ENCODE measurements at places on chromosomes 3 and 15. TPM values are rescaled to one million over a fixed set of nuclear protein-coding genes. Genes with fewer than 3 reads are reported as not detected.

The CYP1A2 gene
- total RNA-seq = 9.9 TPM

The SNAPC5 gene
- 33.8 TPM for total RNA-seq

The SPTBN5 gene
- 2.0 TPM for total RNA-seq

- no peaks in the 10 kb centered on the region for H3K36me3 ChIP-seq
- no peak for DNase-seq
- H3K4me3 ChIP-seq = no peak overlapping the region
- H3K27me3 ChIP-seq = no peaks in the 10 kb centered on the region
- no peaks in the 10 kb centered on the region for H3K4me1 ChIP-seq
- H3K27ac ChIP-seq = no peak overlapping the region
Measured at GRCh38 chr3:38111201-38111600, 25.7 kb downstream of the ACAA1 start.

DNA sequence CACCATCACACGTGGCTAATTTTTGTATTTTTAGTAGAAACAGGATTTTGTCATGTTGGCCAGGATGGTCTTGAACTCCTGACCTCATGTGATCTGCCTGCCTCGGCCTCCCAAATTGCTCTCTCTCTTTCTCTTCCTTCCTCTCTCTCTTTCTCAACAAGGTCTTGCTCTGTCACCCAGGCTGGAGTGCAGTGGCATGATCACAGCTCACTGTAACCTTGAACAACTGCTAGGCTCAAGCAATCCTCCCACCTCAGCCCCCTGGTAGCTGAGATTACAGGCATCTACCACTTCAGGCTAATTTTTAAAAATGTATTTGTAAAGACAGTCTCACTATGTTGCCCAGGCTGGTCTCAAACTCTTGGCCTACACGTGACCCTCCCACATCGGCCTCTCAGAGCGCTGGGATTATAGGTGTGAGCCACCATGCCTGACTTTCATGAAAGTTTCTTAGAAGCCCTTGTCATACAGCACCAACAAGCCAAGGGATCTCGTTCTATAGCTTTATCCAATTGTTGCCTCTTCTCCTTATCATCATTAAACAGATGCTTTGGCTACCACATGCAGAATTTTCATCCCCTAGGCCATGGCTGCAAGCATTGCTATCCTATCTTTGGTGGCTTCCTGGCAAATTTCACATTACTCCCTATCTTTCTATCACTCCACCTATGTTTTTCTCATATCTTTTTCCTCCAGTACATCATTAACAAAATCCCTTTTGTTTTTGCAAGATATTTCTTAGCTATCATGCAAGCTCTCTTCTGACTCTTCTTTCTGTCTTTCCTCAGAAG lies 5.7 kb downstream of the CCDC32 start:
- H3K27ac ChIP-seq = no peak overlapping the region
- no peak overlapping the region for H3K4me3 ChIP-seq
- DNase-seq = no peak
- H3K27me3 ChIP-seq = no peaks in the 10 kb centered on the region
- H3K4me1 ChIP-seq = peaks cover under 1% of the 10 kb centered on the region

DNA sequence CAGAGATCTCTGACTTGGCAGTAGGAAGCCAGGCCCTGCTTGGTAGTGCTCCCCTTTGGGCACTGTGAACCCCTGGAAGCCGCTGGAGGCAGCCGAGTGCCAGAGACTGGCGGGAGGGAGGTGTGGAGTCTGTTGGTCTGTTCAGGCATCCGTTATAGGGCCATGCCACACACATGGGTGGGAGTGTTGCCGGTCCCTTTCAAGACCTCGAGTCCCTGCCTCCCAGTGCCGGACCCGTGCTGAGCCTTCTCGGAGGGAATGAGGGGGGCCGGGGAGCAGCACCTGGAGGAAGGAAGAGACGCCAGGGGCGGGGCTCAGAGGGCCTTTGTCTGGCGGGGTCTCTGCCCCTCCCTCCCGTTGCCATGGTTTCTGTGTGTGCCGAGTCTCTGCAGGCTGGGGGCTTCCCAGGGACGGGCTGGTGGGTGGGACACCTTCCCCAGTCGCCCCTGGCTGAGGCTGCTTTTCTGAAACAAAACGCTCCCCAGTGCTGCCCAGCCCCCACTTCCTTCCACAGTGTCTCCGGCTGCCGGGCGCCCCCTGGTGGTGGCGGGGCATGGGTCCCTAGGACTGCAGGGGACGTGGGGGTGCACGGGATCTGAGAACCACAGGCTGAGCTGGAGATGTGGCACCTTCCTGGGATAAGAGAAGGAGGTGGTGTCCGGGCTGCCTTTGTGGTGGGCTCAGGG lies 10.0 kb downstream of the GNAI2 start:
- H3K4me3 ChIP-seq = peak overlapping the region; percentile 18
- peak; percentile 94 for DNase-seq
- no peaks in the 10 kb centered on the region for H3K36me3 ChIP-seq
- H3K4me1 ChIP-seq = peaks cover 51% of the 10 kb centered on the region
- peak overlapping the region; percentile 79 for H3K27ac ChIP-seq
- no peaks in the 10 kb centered on the region for H3K27me3 ChIP-seq

DNA sequence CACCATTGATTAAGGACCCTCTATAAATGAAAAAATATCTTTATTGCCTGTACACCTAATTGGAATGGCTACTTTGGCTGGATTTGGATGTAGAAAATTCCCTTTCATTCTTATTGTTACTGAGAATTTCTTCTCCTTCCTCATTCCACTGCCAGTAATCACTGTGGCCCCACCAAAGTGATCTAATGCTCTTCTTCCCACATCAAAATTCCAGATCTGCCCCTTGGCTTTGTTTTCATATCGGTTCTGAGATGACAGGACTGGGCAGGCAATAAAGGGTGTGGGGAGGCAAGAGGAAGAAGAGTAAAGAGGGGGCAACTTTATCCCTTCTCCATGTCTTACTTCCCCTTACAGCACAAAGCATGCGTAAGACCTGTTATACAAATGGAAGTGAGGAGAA lies 2.1 kb downstream of the ANKUB1 start:
- H3K4me3 ChIP-seq = no peak overlapping the region
- no peak overlapping the region for H3K27ac ChIP-seq
- no peak for DNase-seq
- H3K4me1 ChIP-seq = no peaks in the 10 kb centered on the region
- no peaks in the 10 kb centered on the region for H3K36me3 ChIP-seq

DNA sequence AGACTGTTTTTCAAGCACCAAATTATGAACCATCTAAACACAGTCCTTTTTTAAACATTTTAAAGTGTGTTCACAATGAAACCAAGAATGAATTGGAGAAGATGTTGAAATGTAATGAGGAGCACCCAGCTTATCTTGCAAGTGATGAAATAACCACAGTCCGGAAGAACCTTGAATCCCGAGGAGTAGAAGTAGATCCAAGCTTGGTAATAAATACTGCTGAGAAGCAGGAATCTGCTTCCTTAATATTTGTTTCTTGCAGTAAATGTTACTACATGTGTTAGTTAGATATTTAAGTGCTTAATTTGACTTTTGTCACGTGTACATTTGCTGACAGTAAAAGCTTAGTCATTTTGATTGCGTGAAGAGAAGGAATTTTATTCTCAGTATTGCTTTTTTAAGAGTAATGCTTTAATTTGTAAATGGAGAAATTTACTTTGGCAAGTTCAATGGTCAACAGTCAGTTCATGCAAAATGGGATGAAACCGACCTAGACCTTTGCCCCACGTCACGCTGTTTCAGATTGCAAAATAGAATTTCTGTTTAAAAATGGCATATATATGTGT lies 69.8 kb downstream of the OPA1 start:
- no peak overlapping the region for H3K4me3 ChIP-seq
- DNase-seq = no peak
- H3K4me1 ChIP-seq = no peaks in the 10 kb centered on the region
- H3K27ac ChIP-seq = no peak overlapping the region

All from thyroid gland (tissue), 4 donors.